GM23338 (cell line): ENCODE measurements at places on chromosomes 5 and 9.
A peak's percentile ranks its signal among the peaks of the same experiment; 100 is the strongest.

DNA sequence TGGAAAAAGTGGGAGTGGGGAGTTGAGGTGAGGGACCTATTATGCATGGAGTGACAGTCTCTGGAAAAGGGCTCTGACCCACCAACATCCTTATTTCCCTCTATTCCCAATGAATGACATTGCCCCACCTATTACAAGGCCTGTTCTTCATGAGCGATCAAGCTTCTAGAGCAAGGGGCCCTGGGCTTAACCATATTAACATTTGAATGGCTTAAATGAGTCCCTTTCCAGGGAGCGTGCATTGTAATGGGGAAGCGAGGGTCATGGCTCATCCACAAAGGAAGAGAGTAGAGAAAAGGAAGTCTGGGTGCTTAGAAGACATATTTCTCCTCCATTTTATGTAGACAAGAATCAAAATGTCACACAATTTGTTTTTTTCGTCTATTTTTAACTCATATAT lies 255.5 kb downstream of the CAAP1 start:
- no peak overlapping the region for H3K27ac ChIP-seq
- DNase-seq, result peak; percentile 94

DNA sequence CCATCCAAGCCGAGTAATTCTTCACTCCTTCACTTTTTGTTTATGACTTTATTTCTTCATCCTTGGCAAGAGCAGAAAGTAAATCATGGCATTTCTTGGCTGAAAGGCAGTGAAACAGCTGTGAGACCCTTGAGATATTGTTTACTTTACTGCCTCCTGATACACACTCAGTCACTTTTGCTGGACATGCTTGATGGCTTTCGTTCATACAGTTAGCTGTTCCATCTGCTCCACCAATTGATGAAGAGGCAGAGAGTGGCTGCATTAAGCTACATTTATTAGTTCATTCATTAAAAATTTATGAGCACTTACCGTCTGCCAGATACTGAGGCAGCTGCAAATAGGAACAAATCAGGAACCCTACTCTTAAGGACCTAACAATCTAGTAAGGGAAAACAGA lies 184.4 kb upstream of the OR13F1 start:
- H3K27me3 ChIP-seq, result no peaks in the 10 kb centered on the region
- no peak overlapping the region for H3K4me3 ChIP-seq
- DNase-seq, result no peak
- no peak overlapping the region for H3K27ac ChIP-seq

GRCh38 chr5:33475706-33476105 lies 34.9 kb downstream of the TARS1 start:
- H3K4me1 ChIP-seq, result peaks cover 10% of the 10 kb centered on the region
- H3K27ac ChIP-seq, result peak overlapping the region; percentile 10; the same call in 1 of the 2 replicates
- DNase-seq, result no peak
- H3K4me3 ChIP-seq, result no peak overlapping the region
- no peaks in the 10 kb centered on the region for H3K27me3 ChIP-seq

- no peaks in the 10 kb centered on the region for H3K36me3 ChIP-seq
- no peak overlapping the region for H3K27ac ChIP-seq
These were observed 50.9 kb downstream of the PRUNE2 start for GRCh38 chr9:76855015-76855414.

DNA sequence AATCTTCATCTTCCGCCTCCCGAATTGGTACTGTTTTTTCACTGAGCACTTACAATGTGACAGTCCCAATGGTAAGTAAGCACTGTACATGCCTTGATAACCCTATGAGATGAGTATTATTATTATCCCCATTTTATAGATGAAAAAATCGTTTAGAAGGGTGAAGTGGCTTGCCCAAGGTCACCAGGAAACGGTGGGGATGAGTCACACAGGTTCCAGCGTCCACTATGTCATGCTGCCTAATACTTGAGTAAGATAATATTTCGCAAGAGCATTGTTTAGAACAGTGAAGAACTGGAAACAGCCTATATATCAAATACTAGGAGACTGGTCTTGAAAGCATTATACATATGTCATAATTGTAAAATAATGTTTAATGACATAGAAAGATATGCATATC lies 12.9 kb downstream of the HAND1 start:
- no peak overlapping the region for H3K27ac ChIP-seq
- peaks cover 13% of the 10 kb centered on the region; the same call in 1 of the 2 replicates for H3K4me1 ChIP-seq
- no peak overlapping the region for H3K4me3 ChIP-seq
- H3K36me3 ChIP-seq, result no peaks in the 10 kb centered on the region
- peaks cover 42% of the 10 kb centered on the region for H3K27me3 ChIP-seq

DNA sequence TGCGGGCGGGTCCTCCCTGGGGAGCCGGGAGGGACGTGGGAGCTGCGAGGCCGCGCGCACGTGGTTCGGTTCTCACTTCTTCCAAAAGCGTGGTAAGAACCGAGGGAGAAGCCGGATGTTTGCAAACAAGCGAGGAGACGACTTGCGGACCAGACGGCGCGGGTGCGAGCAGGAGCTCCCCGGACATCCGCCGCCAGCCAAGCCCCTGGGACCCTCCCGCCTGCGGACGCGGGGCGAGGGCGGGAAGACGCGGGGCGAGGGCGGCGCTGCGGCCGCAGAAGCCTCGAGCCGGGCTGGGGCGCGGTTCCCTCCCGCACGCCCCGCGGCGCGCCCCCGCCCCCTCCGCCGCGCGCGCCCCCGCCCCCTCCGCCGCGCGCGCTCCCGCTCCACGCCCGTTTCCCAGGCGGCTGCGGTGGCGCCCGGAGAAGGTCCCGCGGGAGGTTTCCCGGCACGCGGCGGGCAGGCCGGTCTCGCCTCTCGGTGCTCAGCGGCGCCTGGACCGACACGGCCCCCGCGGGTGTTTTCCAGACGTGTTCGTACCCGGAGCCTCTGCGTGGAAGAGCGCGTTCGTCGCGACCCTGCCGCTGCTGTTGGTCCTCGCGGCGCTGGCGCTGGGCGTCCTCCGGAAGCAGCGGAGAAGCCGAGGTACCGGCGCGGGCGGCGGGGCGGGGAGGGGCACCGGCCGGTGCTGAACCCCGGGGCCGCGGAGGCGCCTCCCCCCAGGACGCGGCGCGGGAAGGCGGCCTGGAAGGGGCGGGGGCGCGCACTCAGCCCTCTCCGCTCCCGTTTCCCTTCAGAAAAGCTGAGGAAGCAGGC lies 12.8 kb downstream of the BTNL9 start:
- DNase-seq, result peak; percentile 69
- H3K27ac ChIP-seq, result no peak overlapping the region
- H3K4me1 ChIP-seq, result peaks cover 20% of the 10 kb centered on the region
- H3K36me3 ChIP-seq, result no peaks in the 10 kb centered on the region
- H3K4me3 ChIP-seq, result peak overlapping the region; percentile 82

DNA sequence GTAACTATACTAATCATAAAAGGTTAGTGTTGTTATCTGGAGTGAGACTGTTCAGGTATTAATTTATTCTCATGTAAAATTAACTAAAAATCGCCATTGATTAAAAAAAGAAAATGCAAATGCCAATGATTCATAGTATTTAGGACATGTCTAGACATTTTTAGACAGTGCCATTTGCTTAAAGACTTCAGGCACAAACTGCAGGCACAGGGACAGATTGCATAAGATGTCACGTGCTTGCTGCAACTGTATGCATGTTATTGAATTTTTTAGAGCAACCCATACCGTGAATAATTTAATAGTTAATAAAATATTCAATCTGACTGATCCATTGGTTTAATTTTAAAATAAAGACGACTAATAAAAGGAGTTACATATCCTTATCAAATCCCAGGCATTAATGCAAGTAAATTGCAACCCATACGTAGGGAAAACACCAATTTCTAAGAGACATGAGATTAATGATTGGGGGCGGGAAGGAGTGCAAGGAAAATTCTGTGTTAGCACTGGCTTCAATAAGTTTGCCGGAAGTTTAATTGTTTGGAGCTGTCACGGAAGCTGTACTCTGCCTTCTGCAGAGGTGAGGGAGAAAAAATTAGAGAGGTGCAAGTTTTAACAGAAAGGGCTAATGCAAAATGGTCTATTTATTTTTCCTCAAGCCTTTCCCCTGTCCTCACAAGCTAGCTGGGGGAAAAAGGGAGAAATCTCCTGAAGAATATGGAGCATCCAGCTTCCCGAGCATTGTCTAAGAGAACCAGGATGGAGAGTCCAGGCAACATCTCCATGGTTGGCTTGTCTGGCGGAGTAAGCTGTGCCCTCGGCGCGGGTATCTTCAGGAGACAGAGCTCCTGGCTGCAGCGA lies 2.9 kb downstream of the EDIL3 start:
- DNase-seq, result no peak
- peaks cover 39% of the 10 kb centered on the region for H3K4me1 ChIP-seq
- H3K4me3 ChIP-seq, result peak overlapping the region; percentile 84
- peaks cover 10% of the 10 kb centered on the region; the same call in 1 of the 2 replicates for H3K27me3 ChIP-seq

DNA sequence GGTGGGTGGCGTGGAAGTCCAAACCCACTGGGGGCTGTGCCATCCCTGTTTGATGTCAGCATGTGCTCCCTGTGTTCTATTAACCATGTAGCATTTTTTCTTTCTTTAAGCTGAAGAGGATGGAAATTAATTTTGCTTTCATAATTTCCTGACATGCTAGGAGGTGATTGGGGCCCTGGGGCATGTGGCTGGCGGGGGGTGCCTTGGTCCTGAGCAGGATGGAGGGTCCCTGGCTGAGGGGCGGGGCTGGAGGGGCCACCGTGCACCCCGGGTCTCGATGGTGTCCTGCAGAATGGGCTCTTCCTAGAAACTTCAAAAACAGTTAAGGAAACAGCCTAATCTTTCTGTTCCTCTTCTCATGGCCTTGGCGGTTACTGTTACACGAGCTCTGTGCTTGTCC lies 69.3 kb upstream of the IRX4 start:
- peak overlapping the region; percentile 80; the same call in 1 of the 2 replicates for H3K27ac ChIP-seq
- peaks cover 9% of the 10 kb centered on the region for H3K4me1 ChIP-seq
- no peaks in the 10 kb centered on the region for H3K27me3 ChIP-seq
- H3K4me3 ChIP-seq, result peak overlapping the region; percentile 18; the same call in 1 of the 2 replicates
- H3K36me3 ChIP-seq, result no peaks in the 10 kb centered on the region

DNA sequence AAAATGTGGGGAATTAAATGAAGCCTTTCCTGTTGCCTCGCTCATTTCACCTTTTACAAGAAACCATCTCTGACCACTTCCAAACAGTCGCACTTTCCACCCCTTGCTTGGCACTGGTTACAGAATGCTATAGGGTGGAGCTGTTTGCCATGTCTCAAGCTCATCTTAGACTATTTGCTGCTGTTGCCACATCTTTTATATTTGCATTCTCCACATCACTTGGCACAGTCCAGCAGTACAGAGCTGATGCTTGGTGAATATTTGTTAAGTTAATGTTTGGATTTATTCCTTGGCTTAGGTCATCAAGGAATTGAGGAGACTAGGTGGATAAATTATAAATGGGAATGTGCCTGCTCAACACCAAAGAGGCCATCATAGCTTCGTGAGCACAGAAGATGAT lies 53.2 kb downstream of the GNA14 start:
- H3K27ac ChIP-seq, result no peak overlapping the region
- H3K27me3 ChIP-seq, result no peaks in the 10 kb centered on the region
- no peaks in the 10 kb centered on the region for H3K36me3 ChIP-seq
- peaks cover 8% of the 10 kb centered on the region for H3K4me1 ChIP-seq

GRCh38 chr5:28324174-28324573 lies 1285.8 kb upstream of the CDH9 start:
- DNase-seq, result no peak
- H3K4me3 ChIP-seq, result no peak overlapping the region
- H3K4me1 ChIP-seq, result no peaks in the 10 kb centered on the region
- no peaks in the 10 kb centered on the region for H3K27me3 ChIP-seq
- no peaks in the 10 kb centered on the region for H3K36me3 ChIP-seq
- H3K27ac ChIP-seq, result no peak overlapping the region

DNA sequence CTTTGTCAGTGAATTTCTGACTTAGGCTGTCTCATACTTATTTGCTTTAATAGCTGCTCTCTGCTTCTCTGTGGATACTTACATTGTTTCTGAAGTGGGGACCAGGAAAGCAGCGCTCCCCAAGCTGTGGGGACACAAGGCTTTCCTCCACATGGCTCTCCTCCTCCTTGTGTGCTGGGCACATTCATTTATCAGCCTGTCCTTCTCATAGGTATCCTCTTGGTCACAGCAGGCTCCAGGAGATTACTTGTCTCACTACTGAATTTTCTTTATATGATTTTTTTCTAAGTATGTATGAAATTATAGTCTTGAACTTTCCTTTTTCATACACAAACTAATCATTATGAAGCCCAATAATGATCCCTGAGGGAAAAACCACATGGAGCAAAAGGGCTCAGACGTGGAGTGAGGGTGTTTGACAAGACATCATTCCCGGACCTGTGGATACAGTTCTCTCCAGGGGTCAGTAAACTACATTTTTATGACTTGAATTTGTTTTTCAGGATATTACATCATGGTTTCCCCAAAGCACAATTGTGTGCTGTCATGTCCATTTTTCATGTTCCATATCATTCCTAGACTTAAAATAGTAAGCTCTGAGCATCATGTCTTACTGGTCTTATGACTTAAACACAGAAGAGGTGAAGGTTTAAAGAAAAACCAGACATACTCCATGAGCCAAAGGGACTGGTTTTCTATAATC lies 234.5 kb downstream of the PCSK1 start:
- DNase-seq, result no peak
- no peak overlapping the region for H3K27ac ChIP-seq
- H3K4me3 ChIP-seq, result no peak overlapping the region
- no peaks in the 10 kb centered on the region for H3K4me1 ChIP-seq

DNA sequence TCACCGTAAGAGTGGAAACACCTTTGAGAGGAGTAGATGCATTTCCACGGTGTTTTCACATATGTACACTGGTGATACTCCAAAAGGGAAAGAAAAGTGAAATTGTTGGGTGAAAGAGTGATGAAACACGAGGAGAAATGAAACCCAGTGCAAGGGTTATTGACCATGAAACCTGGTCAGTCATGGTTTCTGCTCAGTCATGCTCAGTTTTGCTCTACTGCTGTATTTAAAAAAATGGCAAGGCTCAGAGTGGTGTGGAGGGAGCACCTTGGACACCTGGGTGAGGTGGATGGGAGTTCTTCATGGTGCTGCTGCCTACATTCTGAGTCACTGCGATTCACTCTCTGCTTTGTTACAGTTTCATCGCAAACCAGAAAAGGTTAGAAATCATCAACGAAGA lies 32.3 kb downstream of the NTRK2 start:
- DNase-seq, result no peak
- no peaks in the 10 kb centered on the region for H3K36me3 ChIP-seq
- no peak overlapping the region for H3K4me3 ChIP-seq
- no peaks in the 10 kb centered on the region; the same call in 1 of the 2 replicates for H3K4me1 ChIP-seq
- H3K27me3 ChIP-seq, result no peaks in the 10 kb centered on the region

GRCh38 chr5:2740051-2740875 lies 11.2 kb downstream of the IRX2 start:
- H3K36me3 ChIP-seq, result 0 out of 2 replicates have a peak, but pooled peaks cover 3% of the 10 kb centered on the region
- peaks cover 48% of the 10 kb centered on the region for H3K4me1 ChIP-seq
- H3K27me3 ChIP-seq, result peaks cover 99% of the 10 kb centered on the region
- H3K4me3 ChIP-seq, result peak overlapping the region; percentile 53
- H3K27ac ChIP-seq, result no peak overlapping the region
- DNase-seq, result peak; percentile 49

DNA sequence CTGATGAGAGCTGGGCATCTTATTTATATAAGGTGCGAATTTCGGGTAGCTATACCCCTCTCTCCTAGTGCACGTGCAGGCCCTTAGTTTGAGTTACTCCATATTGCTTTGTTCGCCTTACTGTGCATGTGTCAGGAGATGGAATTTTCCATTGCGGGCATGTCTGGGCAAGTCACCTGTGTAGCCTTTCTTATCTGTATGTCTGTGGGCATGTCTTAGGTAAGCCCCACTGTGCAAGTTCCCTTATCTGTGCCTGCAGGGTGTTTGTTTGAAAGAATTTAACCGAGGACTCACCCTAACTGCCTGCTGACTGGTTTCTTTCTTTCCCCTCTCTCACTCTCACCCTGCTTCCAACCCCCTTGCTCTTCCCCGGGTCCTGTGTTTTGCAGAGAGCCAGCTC lies 140.7 kb upstream of the RANBP3L start:
- H3K27me3 ChIP-seq, result no peaks in the 10 kb centered on the region
- DNase-seq, result no peak
- H3K4me1 ChIP-seq, result no peaks in the 10 kb centered on the region
